Activated naive CD4-positive, alpha-beta T cell treated with Interleukin-2 at 50 U/mL for 16 hours (primary cell): ENCODE measurements at places on chromosomes 5 and 9.

DNA sequence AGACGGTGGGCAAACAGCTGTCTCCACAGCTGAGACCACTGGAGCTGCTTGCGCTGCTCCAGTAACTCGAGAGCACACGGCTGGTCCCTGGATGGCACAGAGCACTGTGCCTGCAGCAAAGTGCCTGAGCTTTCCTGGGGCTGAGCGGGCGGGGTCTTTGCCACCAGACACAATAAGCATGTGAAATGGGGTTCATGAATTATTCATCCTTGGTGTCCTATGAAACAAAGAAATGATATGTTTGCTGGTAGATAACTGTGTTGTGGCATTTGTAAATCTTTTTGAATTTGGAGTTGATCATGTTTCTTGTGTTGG is 151.7 kb upstream of the MPDZ start:
- no peak for DNase-seq

DNA sequence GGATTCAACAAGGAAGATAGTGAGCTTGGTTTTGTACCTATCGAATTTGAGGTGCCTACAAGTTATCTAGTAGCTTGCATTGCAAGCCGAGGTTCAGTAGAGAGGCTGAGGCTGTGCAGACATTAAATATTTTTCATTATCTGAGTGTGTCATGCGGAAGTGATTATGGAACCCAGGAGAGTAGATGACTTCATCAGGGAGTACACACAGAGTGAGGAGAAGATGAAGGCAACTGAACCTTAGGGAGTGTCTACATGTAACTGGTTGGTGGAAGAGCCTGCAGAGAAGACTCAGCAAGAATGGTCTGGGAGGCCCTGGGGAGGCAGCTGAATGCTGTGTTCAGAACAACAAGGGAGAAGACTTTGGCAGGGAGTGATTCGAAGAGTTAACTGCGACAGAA is 393.9 kb downstream of the ARHGEF28 start:
- DNase-seq = no peak

GRCh38 chr5:171258737-171259415 is 50.2 kb upstream of the TLX3 start:
- DNase-seq = no peak

DNA sequence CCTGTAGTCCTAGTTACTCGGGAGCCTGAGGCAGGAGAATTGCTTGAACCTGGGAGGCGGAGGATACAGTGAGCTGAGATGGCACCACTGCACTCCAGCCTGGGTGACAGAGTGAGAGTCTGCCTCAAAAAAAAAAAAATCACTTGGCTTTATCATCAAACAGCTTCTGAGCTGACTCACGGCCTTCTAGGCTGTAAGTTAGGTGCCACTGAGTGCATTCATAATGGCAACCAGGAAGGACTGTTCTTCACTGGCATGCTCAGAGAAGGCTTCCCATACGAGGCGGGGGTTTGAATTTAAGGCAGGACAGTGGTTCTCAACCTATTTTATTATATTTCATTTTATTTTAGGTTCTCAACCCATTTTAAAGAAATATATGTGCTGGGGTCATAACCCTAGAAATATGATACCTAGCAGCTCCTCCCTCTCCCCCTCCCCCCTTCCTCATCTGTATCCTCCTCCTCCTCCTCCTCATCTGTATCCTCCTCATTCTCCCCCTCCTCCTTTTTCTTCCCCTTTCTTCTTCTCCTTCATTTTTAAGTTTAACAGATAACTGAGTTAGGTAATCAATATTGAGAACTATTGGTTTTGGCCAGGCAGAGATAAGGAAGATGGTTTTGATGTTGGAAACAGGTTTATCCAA is 19.0 kb upstream of the LHFPL2 start:
- DNase-seq = no peak

DNA sequence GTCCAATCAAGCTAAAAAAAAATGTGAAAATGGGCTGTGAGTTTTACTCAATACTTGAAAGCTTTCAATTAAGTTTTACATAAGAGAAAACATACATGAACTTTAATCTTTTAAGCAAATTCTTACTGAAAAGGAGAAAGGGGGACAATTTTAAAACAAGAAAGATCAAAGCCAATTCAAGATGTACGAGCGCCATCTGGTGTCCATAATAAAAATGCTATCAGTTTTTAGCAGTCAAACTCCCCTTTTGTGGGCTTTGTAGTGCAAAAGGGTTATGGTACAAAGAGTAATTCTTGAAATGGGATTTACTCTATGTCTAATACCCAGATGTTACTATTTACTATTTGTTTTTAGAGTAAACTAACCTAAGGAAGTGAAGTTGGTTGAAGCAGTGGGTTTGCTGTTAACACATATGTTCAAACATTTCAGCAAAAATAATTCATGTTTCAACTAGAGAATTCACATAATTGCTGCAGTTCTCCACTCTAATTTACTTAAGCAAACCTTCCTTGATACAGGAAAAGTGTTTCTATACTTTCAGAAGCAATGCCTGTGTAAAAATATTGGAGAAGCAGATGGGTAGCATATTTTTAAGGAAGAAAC is 228.2 kb upstream of the TYRP1 start:
- no peak for DNase-seq

DNA sequence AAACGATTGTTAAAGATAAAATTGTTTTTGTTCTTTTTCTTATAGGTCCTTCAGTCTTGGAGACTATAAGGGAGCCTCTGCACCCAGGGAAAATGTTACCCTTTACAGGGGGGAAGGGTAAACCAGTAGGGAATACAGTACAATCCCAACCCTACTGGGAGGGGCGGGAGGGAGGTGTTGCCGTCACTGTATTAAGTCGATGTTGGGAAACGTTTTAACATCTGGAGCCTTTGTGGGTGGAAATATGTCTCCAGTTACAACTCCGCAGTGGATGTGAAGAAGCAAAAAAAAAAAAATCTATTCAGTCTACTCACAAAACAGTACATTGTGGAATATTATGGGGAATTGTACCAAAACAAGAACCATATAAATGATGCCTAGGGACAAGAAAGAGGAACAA is 47.2 kb upstream of the FCHO2 start:
- no peak for DNase-seq

- DNase-seq = no peak
These were observed 25.4 kb downstream of the BOD1 start for GRCh38 chr5:173591056-173591514.

DNA sequence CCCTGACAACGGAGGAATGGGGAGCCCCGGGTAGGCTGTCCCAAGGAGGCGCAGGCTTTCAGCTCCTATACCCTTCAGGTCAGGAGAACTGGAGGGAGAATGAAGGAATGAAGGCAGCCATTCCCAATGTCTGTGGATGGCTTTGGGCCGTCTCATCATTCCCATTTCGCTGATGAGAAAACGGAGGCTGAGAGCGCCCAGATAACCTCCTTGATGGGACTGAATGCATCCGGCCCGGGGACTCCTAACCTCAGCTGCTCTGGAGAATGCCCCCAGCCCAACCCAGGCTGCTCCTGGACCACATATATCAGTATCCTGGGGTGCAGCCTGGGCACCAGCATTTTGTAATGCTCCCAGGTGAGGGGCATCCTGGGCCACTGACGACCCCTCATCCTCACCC is 52.6 kb upstream of the RNU6ATAC start:
- no peak for DNase-seq

GRCh38 chr9:99712214-99712613 is 109.5 kb upstream of the NR4A3 start:
- no peak for DNase-seq

- no peak for DNase-seq
These were observed 19.2 kb downstream of the SLC23A1 start for GRCh38 chr5:139363937-139364336.

DNA sequence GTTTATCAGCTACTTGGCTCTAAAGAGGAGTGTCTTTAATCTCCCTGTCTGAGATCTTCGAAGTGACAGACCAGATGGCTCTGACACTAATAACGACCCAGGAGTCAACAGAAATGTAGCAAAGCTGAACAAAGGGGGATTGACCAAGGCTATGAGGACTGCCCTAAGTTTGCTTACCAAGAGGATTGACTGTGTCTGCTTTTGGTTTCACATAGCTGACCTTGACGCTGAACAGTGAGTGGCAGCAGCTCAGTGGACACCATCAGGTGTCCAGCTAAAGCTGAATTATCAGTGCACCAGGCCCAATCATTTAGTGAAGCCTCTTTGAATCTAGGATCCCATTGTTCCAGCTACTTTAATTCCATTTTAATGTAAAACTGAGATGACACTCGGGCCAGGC is 262.6 kb downstream of the COX7C start:
- DNase-seq = no peak

GRCh38 chr5:39024005-39024404 is 50.2 kb downstream of the RICTOR start:
- no peak for DNase-seq

DNA sequence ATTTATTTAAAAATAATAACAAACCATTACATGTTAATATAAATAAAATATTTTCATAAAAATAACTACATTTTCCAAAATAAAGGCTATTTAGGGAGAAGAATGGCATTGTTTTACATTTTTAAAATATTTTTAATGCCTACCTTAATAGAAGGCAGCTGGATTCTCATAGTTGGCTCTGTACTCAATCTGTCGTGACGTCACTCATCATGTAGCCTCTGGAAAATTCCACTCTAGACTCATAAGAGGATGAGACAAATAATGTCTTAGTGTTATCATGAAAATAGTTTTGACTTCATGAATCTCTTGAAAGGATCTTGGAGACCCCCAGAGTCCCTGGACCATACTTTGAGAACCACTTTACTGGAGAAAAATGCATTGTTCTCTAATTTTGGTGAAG is 93.1 kb downstream of the NXNL2 start:
- DNase-seq = no peak

DNA sequence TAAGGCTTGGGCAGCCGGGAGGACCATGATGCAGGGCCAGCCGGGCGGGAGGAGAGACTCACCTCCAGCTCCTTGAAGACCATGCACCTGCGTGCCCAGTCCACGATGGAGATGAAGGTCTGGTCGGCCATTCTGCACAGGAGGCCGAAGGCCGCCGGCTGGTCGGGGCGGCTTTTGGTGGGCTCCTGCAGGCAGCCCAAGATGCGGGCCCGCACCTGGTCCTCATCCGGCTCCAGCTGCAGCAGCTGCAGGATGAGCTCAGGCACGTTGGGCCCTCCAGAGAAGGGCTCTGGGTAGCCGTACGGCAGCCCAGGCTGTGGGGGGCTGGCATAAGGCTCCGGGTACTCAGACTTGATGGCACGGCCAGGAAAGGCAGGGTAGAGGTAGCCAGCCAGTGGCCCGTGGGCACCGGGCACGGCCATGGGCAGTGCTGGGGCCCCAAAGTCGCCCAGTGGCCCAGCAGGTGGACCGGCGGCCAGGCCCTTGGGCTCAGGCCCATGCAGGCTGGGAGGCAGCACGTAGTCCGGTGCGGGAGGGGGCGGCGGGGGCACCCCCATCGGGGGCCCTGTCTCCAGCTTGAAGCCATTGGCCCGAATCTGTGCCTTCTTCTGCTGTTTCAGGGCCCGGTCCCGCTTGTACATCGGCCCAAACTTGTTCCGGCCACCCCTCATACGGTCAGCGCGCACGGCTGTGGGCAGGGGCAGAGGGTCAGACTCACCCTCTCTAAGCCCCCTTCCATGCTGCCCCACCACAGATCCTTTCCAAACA is 7.0 kb downstream of the NR5A1 start:
- no peak for DNase-seq
